ENCODE measurements at places on chromosomes 5 and 9. TPM values are rescaled to one million over a fixed set of nuclear protein-coding genes. Genes with fewer than 3 reads are reported as not detected.

GRCh38 chr9:124498499-124499146, 8.6 kb downstream of the NR5A1 start:
- DNase-seq: no peak

DNA sequence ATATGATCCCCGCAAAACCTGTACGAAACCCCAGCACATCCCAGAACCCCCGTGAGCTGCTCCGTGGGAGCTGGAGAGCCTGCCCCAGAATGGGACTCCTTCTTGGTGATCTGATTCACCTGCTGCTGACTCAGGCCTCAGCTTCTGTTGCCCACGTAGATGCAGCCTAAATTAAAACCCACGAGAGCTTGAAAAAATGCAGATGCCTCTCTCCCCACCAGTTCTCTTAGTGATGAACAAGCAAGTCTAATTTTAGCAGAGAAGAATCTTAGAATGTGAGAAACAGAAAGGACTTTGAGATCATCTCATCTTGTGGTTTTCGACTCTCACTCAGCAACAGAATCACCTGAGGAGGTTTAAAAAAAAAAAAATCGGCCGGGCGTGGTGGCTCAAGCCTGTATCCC, 57.6 kb downstream of the TMOD1 start:
- DNase-seq: no peak

DNA sequence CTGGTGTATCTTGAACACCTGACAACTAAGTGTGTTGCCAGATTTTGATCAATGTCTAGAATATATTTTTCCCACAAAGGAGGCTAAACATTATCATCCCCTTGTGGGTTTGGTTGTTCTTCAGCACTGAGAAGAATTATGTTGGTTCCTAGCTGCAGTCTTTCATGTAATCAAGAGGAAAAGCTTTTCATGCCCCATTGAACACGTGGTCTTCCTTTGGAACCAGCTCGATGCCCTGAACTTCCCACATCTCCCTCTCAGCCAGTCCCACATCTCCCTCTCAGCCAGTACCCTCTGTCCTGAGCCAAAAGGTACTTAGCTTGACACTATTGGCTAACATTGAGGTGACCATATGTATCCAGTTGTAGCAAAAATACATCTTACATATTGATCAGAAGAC, 36.7 kb upstream of the ZSWIM6 start:
- no peak for DNase-seq

DNA sequence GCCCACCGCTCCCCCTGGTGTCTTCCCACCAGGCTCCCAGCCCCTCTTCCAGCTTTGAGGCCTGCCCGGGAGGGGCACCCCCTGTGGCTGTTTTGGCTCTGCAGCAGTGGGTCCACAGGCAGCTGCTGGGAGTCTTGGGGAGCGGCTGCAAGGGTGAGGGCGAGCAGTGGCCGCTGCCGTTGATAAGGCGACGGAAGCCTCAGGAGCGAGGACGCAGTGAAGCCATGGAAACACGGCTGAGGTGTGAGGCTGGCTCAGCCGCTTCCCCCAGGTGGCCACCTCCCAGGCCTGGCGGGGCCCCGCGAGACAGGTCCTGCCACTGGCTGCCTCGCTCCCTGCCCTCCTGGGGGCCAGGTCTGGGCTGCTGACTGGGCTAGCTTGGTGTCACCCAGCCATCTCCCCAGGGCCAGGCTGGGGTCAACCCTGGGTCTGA, 41.5 kb downstream of the CXXC5 start:
- no peak for DNase-seq

DNA sequence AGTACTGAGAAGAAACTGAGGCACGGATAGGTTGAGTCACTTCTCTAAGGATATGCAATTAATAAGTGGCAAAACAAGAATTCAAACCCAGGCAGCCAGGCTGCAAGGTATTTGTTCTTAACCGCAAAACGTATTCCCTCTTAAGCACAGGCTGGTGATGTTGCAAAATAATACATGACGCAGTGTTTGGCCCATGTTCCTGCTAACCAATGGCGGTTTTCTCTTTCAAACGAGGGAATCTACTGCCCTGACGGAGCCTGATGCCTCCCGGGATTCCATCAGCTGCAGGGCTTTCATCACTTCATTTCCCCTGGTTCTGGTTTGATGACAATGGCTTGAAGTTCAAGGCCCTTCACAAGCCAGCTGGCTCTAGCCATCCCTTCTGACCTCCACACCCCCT, 154.8 kb downstream of the SLIT3 start:
- DNase-seq: no peak

GRCh38 chr9:85433046-85433445, 308.7 kb downstream of the AGTPBP1 start:
- no peak for DNase-seq

GRCh38 chr9:91889161-91889911, 60.7 kb downstream of the ROR2 start:
- no peak for DNase-seq

GRCh38 chr9:125696106-125696647, 10.8 kb downstream of the MAPKAP1 start:
- DNase-seq: no peak

DNA sequence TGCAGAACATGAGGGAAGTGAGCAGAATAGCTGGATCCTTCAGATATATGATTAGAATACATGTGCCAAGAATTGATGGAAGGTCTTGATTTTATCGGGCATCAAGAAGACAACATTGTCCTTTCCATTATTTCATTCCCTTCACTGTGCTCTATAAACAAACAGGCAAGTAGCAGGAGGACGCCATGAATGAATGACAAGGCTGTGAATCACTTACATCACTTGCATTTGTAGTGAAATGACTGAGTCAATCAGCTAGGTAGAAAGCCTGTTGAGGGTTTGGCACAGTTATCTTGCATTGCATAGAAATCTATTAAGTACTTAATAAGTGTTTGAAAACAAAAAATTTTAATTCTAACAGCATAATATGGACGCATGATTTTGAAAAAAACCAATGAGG, 548.8 kb upstream of the IZUMO3 start:
- no peak for DNase-seq

- no peak for DNase-seq
Measured at GRCh38 chr5:24630918-24631317, 13.9 kb downstream of the CDH10 start.

- DNase-seq: no peak
Measured at GRCh38 chr5:177018341-177018740, 4.2 kb upstream of the ZNF346 start.

- no peak for DNase-seq
Measured at GRCh38 chr5:68405784-68406743, 190.5 kb downstream of the PIK3R1 start.

DNA sequence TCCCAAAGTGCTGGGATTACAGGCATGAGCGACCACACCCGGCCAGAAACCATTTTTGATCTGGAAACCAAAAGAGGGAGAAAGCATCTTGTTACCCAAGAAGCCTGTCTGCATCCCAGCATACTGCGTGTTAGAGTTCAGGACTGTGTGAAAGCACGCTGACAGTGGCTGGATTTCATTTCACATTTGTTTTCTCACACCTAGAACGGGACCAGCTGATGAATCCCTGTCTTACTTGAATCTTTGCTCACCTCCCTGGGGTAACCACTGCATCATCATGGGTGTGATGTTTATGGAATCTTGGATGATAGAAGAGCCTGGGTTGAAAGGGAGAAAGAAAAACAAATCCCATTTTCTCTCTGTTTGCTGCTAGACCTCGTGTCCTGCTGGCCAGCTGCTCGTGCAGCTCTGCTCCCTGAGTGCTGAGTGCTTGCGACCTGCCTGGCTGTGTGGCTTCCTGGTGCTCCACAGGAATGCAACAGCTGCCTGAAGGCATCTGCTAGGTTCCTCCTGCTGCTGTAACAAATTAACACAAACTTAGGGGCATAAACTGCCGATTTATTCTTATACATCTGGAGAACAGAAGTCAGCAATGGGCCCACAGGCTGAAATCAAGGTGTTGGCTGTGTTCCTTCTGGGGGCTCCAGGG, 378.3 kb upstream of the DAP start:
- DNase-seq: no peak

DNA sequence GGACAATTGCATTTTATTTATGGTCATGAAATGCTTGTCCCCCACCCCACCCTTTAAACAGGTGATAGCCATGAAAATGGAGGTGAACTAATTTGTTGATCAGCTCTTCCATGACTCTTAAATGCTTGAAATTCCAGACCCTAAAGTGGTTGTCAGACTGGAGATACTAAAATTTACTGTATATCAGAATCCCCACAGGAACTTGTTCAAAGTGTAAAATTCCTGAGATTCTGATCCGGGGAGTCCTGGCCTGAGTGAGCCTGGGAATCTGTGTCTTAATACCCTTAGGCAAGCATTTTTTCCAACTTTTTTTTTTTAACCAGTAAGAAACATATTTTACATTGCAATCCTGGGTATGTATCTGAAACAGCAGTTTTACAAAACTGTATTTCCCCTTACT, 4.7 kb downstream of the SKP2 start:
- no peak for DNase-seq

GRCh38 chr5:37715361-37715760, 124.5 kb downstream of the GDNF start:
- no peak for DNase-seq

- no peak for DNase-seq
Measured at GRCh38 chr5:172837640-172838039, 3.6 kb downstream of the ERGIC1 start.

- no peak for DNase-seq
Measured at GRCh38 chr5:56160723-56161438, 72.2 kb downstream of the ANKRD55 start.

The PCDHGB7 gene
- 12.4 TPM for polyA plus RNA-seq

The NR2F1 gene
- polyA plus RNA-seq: 200 TPM

The DENND4C gene
- 45.4 TPM for polyA plus RNA-seq

The ZCCHC7 gene
- polyA plus RNA-seq: 27.6 TPM
